ENCODE measurements at places on chromosomes 13 and 19.

- no peak for DNase-seq
Measured at GRCh38 chr13:64332048-64332447, 2898.1 kb downstream of the PCDH9 start.

GRCh38 chr13:44363631-44364344 is 9.8 kb upstream of the SERP2 start:
- no peak for DNase-seq

DNA sequence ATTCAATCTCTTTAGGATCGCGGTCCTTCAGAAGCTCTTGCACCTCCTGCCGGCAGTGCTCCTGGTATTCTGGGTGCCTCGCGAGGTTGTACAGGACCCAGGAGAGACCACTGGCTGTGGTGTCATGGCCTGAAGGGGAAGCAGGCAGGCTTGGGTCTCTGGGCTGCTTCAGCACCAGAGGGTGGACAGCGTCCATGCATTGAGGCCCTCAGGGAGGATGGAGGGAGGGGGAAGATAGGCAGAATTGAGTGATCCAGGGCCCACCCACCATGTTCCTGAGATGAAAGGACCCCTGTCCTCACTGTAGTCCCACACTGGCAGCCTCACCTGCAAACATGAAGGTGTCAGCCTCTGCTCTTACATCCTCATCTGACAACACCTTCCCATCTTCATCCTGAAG is 17.9 kb upstream of the OR10H5 start:
- DNase-seq, result no peak

GRCh38 chr13:23042181-23042580 is 138.6 kb upstream of the SGCG start:
- no peak for DNase-seq

- DNase-seq, result no peak
Measured at GRCh38 chr13:52980695-52981094, 47.9 kb upstream of the OLFM4 start.

DNA sequence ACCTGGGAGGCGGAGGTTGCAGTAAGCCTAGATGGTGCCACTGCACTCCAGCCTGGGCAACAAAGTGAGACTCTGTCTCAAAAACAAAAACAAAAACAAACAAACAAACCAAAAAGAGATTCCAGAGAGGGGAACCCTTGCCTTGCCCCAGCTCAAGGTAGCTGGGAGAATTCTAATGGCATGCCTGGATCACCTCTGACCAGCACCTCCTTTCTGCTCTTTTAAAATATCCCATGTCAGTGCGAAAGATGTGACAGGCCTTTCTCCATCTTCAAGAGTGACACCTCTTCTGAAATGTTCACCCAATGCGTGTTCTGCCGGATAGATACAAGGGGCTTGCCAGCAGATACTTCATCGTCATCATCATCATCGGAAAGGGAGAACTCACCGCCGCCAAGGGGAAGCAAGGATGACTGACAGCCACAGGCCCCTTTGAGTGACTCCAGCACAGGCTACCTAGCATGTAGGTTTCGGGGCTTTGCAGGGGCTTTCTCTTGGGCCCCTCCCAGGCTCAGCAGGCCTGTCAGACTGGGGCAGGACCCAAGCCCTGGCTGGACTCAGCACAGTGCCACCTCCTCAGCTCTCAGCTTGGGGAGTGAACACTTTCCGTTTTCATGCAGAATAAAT is 18.9 kb upstream of the LRP3 start:
- no peak for DNase-seq

DNA sequence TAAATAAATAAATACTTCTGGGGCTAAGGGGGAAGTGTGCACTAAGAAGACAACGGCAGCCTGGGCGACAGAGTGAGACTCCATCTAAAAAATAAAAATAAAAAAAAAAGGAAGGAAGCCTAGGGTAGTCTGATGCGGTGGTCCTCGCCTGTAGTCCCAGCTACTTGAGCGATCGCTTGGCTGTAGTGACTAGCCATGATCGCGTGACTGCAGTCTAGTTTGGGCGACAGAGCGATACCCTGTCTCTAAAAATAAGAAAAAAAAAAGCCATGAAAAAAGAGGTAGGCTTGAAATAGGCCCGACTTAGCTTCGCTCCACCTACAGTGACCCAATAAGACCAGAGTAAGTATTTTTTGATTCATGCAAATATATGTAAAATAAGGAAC is 661 bp upstream of the BABAM1 start:
- peak; percentile 8 for DNase-seq

DNA sequence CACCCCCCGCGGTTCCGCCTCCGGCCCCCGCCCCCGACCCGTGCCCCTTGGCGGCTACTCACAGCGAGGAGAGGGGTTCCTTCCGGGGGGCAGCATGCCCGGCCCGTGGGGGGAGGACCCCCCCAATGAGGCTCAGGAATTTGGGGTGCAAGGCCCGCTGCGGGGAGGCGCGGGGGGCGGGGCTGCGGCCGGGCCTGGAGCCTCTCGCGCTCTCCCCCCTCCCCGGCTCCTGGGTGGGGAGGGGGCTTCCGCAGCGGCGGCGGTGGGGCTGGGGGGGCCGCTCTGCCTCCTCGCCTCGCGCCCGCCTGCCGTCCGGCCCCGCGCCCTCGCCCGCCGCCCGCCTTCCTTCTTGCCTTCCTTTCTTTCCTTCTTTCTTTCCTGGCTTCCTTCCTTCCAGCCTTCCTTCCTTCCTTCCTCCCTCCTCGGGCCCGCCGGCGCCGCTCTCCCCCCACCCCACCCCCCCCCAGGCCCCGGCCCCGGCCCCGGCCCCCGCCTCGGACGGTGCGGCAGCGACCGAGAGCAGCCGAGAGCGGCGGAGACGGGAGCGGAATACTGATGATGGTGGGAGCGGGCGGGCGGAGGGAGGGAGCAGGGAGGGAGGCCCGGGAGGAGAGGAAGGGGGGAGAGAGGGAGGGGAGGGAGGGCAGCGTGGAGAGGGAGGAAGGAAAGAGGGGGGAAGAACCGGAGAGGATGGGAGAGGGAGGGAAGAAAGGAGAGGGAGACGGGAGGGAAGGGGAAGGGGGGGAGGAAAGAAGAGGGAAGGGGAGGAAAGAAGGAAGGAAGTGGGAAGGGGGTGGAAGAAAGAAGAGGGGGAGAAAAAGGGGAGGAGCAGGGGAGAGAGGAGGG is at the start of gene LRRC4B:
Gene LRRC4B, minus strand, starts transcription at position 554 of the 846 bp plus-strand sequence. CDS start 19,597 bp downstream, outside the sequence.
- DNase-seq, result no peak

DNA sequence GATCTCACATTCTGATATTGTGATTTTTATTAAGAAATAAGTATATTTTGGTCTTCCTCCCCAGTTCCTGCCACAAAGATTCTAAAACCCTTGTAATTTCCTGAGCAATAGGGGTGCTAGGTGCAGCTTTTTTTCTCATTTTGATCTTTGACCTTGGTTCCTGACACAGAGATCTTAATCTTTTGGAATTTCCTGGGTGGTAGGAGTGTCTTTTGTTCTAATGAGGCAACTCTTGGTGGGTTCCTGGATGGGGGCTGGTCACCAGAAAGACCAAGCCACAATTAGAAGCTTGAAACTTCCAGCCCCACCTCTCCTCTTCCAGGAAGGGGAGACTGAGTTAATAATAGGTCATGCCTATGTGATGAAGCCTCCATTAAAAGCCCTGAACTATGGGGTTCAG is 334.6 kb downstream of the FOXO1 start:
- no peak for DNase-seq

- no peak for DNase-seq
Measured at GRCh38 chr13:64371045-64371444, 2859.1 kb downstream of the PCDH9 start.

Measured in activated T-cell treated with anti-CD3 and anti-CD28 coated beads for 48 hours (primary cell).